ENCODE measurements at places on chromosomes 6 and 20.
A peak's percentile ranks its signal among the peaks of the same experiment; 100 is the strongest.

DNA sequence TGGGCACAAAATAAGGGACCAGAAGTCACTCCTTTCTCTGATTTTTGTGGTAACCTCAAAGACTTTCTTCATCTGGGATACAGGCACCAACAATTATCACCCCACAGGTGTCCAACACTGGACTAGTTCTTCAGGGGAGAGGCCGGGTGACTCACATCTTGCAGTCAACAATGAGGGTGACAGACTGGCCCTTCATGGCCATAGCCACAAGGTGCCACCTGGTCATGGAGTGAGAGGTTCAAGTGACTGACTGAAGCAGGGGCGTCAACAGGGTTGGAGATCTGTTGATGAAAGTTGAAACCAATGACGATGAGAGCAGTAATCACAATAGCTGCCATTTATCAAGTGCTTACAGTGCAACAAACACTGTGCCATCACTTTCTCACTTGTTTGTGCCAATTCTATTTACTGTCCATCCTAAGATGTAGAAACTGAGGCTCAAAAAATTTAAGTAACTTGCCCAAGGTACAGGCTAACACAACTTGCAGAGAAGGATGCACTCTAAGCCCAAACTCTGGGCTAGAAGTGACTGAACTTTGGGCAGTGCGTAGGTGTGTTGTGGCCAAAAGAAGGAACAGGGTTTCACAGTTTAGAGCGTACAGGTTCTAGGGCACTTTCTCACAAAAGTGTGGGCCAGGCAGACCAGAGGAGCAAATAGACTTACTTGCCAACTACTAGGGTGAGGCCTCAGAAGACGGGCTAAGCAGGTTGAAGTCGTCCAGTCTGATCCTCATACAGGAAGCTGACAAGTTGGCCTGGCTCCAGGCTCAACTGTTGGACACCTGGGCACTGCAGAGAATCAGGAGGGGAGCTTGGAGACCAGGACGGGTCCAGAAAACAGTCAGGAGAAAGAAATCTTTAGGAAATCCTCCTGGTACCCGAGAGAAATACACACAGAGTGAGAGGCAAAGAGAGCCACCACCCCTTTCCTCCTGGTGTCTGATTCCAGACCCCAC is 30.4 kb downstream of the HLA-DPB1 start:
- DNase-seq = no peak

- DNase-seq = peak; percentile 25
Measured at GRCh38 chr6:55176958-55177357, 2.6 kb downstream of the HCRTR2 start.

DNA sequence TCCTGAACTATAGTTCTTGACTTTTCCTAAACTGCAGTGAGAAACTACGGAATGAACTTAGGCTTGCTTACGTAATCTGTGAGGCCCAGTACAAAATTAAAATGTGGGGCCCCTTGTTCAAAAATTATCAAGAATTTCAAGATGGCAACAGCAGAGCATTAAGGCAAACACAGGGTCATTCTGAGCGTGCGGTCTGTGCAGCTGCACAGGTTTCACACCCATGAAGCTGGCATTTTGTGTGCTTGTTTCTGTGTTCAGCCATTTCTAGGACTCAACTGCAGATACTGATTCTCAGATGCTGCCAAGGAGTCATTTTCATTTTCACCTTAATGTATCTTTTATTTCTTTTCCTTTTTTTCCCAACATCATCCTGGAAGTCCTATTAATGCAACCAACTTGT is 49.6 kb upstream of the HBS1L start:
- DNase-seq = no peak

DNA sequence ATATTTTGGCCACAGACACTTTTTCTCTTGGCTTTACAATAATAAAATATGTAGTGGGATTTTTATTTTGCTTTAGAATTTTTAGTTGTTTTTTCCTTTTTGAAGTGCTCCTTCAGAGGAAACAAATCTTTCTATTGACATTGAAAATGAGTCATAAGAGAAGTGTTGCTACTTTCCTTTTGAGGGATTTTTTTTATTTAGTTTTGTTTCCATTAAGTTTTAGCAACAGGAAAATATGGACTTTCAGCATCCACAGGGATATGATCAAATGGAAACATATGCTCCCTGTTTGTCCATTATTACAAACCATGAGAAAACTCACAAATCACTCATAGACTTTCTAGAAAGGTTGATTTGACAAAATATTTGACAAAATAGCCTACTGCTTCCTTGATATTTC is 65.3 kb upstream of the BMP2 start:
- no peak for DNase-seq

- no peak for DNase-seq
Measured at GRCh38 chr6:2899596-2899995, 3.5 kb downstream of the SERPINB9 start.

GRCh38 chr20:43534791-43535350 is 24.0 kb upstream of the SGK2 start:
- no peak for DNase-seq

GRCh38 chr6:121652223-121652622 is 216.8 kb downstream of the GJA1 start:
- no peak for DNase-seq

DNA sequence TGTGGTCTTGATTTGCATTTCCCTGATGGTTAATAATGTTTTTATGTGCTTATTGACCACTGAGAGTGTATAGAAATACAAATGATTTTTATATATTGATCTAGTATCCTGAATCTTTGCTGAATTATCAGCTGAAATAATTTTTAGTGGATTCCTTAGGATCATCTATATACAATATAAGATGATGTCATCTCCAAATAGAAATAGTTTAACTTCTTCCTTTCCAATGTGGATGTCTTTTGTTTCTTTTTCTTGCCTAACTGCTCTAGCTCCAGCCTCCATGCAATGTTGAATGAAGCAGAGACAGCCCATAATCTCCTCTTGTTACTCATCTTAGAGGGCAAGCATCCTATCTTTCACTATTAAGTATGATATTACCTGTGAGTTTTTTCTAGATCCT is 226.4 kb downstream of the GMDS start:
- no peak for DNase-seq

DNA sequence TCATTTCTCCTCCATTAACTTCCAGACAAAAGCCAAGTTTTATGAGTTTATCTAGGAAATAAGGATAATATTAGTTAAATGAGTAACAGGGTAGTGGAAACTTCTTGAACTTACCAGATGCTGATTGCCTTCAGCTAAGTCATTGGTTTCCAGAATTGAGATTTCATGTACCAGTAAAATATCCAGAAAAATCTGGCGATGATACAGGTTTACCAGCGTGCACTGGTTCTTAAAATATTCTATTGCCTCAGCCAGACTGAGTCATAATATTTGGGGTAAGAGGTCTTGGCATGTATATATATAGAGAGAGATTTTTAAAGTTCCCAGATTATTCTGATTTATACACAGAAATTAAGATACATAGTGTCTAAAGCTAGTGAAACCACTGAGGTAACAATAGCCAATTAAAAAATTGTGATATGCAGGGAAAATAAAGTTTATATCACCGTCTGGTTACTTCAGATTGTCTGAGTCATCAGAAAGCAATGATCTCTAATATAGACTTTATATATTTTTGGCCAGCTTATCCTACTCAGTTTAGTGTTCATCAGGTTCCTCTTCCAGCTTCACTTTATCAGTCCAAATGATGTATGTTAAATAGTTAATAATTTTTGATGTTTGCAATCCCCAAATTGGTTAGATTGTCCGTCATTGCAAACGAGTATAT is 39.5 kb upstream of the SDHAF4 start:
- no peak for DNase-seq

DNA sequence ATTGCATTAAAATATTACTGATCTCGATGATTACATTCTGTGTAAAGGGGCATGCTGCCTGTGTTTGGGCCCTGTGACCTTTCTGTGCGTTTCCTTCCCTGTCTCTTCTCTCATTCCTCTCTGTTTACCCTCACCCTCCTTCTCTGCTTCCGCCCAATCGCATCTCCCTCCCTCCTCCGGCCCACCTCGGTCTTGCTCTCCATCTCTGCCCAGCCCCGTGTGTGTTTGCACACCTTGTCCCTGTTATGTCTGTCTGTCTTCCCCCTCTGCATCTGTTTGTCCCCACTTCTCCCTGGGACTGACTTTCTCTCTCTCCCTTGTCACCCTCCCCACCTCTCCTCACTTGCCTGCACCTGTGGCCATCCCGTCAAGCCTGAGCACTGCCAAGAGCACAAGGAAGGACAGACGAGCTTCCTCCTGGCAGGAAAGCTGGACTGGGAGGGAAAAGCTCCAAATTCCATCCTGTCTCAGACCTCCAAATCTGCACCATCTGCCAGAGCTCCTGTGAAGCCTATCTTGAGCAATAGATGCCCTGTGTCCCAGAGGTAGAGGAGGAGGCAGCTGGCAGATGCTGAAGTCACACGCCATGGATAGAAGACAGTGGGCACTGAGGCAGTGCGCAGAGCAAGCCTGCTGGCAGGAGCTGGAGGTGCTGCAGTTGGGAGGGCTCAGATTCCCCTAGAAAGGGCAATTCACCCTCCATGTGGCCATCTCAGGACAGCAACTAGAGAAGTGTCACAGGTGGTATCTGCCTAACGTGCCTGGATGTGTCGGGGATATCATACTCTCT is 172.3 kb downstream of the PTPRT start:
- DNase-seq = no peak

- no peak for DNase-seq
Measured at GRCh38 chr6:35534407-35535170, 21.9 kb upstream of the TULP1 start.

- no peak for DNase-seq
Measured at GRCh38 chr20:38804221-38804620, 1.3 kb upstream of the PPP1R16B start.

DNA sequence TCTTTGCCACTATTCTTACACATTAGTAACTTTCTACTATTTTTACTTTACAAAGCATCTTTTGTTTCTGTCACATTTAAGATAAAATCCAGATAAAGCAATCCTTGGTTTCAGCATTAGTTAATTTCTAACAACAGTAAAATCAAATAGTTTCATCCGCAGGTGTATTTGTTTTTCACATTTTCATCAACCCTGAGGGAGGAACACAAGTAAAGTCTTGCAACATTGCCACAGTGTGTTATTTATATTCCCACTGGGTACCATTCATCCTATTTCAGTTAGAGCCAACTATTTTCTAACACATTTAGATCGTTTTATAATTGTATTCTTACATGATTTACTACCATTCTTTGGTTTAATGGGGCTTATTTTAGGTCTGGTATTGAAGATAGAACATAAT is 908.7 kb upstream of the CITED2 start:
- DNase-seq = no peak

- no peak for DNase-seq
Measured at GRCh38 chr20:34978092-34978744, 22.6 kb downstream of the MYH7B start.

GRCh38 chr20:14986026-14986655 is 648.7 kb upstream of the FLRT3 start:
- DNase-seq = no peak

GRCh38 chr6:118980063-118980462 is 45.1 kb upstream of the MCM9 start:
- DNase-seq = no peak

- no peak for DNase-seq
Measured at GRCh38 chr20:19677336-19677735, 80.7 kb upstream of the RIN2 start.

GRCh38 chr6:88631830-88632229 is 331.6 kb downstream of the RNGTT start:
- DNase-seq = peak; percentile 6

DNA sequence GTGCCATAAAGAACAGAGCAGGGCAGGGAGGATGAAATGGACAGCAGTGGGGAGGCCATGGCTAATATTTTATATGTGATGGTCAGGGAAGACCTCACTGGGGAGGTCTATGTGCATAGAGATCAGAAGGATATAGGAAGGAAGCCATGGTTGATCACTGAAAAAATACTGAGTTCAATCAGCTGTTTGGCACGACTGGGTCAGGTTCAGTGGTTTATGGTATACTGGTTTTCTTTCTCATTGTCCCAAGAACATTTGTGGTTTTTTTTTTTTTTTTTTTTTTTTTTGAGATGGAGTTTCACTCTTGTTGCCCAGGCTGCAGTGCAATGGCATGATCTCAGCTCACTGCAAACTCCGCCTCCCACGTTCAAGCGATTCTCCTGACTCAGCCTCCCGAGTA is 78.3 kb upstream of the TIAM2 start:
- no peak for DNase-seq

DNA sequence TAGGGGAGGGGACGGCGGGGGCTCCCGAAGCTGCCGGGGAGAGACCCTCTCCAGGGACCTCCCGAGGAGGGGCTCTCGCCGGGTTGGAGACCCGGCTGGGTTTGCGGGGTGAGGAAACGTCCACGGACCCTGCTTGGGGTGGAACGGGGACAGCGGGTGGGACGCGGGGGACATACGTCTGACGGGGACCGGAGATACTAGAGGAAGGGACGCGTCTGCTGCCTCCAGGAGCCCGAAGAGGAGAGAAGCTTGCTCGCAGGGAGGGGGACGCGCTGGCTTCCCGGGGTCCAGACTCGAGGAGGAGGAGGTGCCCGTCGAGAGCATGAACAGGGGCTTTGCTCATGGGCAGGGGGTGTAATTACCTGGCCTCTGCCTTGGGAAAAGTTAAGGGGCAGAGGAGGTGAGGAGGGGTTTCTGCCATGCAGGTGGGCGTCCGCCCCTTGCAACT is 593 bp downstream of the DNMT3B start:
- peak; percentile 51 for DNase-seq

- DNase-seq = no peak
Measured at GRCh38 chr6:154219250-154219649, 137.4 kb downstream of the IPCEF1 start.

DNA sequence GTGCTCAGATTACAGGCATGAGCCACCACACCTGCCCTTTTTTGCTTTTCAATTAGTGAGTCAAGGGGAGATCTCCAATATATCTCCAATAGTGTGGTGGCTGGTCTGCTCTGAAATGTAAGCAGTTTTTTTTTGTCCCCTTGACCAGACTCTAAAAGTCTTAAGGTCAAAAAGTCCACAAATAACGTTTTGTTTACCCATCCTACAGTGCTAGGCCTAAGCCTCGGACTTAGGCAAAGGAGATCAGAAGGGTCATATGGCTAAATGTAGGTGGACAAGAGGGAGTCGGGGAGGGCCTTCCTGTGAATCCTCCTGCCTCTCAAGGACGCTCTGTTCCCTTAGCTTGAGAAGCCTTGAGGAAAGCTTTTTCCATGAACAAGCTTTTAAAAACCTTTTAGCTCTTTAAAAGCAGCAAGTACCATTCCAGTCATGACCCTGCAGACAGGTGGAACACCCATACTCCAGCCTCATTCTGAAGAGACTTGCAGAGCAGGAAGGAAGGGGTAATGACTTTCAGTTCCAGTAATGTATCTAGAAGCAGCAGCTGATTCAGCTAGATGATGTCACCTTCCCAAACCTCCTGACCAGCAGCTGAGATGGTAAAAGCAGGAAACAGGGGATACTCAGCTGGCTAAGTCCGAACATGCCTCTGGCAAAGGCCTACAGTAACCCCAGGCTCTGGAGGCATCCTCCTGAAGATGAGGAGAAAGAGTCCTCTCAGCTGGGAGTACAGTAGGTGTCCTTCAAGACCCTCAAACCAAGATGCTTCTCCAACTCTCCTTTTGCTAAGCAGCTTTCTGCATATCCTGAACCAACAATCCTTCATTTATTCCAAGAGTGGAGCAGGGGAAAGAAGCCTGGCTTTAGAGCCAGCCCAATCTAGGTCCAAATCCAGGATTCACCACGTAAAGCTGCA is 23.6 kb downstream of the BCL2L1 start:
- no peak for DNase-seq

Data from nephron progenitor cell (in vitro differentiated cells).